ENCODE measurements at places on chromosomes 4 and X.
A peak's percentile ranks its signal among the peaks of the same experiment; 100 is the strongest.

DNA sequence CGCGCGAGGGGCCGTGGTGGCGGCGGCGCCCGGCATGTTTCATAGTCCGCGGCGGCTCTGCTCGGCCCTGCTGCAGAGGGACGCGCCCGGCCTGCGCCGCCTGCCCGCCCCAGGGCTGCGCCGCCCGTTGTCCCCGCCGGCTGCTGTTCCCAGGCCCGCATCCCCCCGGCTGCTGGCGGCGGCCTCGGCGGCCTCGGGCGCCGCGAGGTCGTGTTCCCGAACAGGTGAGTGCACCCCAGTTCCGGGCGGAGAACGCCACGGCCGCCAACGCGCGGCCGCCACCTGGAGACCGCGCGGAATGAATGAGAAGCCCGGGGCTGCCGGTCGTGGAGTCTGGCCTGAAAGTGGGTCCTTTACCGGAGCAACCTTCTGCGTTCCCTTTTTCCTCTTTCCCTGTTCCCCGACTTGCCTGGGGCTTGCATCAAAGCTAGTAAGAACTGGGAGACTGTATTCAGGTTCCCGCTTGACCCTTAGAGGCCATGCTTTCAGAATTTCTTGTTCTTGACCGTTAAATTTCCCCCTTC, 429 bp downstream of the NOCT start:
- H3K4me3 ChIP-seq: peak overlapping the region; percentile 86
- DNase-seq: peak; percentile 84
- H3K27me3 ChIP-seq: no peaks in the 10 kb centered on the region
- H3K4me1 ChIP-seq: peaks cover 56% of the 10 kb centered on the region
- H3K27ac ChIP-seq: peak overlapping the region; percentile 61

- H3K4me3 ChIP-seq: no peak overlapping the region
- no peak for DNase-seq
- no peaks in the 10 kb centered on the region for H3K36me3 ChIP-seq
- H3K27me3 ChIP-seq: no peaks in the 10 kb centered on the region
- no peak overlapping the region for H3K27ac ChIP-seq
These were observed 109.9 kb upstream of the DUSP21 start for GRCh38 chrX:44733931-44734330.

DNA sequence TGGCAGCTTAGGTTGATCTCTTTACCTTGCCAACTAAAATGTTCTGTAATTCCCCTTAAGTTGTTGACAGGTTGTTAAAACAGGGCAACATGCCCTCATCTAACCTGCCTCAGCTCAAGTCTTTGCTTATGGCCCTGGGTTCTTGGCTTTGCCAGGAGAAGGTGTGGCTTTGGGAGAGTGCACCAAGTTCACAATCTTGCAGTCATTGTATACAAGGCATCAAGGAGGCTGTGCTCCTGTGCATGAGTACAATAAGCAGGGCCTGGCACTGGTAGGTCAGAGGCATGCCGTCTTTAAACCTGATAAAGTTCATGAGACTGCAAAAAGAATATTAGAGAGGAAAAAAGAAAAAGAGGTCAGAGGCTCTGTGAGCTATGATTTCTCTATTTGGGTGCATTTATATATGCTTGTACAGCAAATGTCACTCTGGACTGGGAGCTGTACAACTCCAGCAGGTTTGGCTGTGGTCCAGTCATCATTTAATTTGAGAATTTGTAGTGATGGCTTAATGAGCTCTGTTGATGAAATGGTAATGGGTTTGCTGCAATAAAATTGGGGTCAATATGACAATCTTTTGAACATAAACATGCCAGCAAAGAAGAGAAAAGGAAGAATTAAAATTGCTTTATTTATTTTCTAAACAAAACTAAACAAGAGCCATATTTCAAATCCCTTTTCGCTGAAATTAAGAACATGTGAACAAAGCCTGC, 30.3 kb downstream of the AREG start:
- H3K27me3 ChIP-seq: no peaks in the 10 kb centered on the region
- H3K4me1 ChIP-seq: no peaks in the 10 kb centered on the region
- no peak overlapping the region for H3K27ac ChIP-seq
- no peaks in the 10 kb centered on the region for H3K36me3 ChIP-seq

DNA sequence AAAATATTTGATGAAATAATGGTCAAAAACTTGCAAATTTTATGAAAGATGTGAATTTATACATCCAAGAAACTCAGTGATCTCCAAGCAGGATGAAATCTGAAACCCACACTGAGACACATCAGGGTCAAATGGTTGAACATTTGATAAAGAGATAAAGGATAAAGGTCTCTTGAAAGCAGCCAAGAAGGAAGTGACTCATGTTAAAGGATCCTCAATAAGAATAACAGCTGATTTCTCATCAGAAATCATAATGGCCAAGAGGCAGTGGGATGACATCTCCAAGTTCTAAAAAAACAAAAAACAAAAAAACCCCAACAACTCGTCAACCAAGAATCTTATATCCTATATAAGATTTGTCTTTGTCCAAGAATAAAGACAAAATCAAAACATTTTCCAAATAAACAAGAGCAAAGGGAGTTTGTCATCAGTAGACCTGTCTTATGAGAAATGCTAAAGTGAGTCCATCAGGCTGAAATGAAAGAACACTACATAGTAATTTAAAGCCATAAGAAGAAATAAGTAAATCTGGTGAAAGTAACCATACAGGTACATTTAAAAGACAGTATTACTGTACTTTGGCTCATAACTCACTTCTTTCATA, 121.7 kb downstream of the PDS5A start:
- H3K36me3 ChIP-seq: peaks cover 34% of the 10 kb centered on the region
- H3K4me1 ChIP-seq: no peaks in the 10 kb centered on the region
- DNase-seq: no peak
- no peak overlapping the region for H3K4me3 ChIP-seq

GRCh38 chrX:135435139-135435922, 13.6 kb downstream of the SMIM10L2A start:
- H3K27me3 ChIP-seq: no peaks in the 10 kb centered on the region
- no peak overlapping the region for H3K4me3 ChIP-seq
- H3K4me1 ChIP-seq: no peaks in the 10 kb centered on the region
- H3K27ac ChIP-seq: no peak overlapping the region

DNA sequence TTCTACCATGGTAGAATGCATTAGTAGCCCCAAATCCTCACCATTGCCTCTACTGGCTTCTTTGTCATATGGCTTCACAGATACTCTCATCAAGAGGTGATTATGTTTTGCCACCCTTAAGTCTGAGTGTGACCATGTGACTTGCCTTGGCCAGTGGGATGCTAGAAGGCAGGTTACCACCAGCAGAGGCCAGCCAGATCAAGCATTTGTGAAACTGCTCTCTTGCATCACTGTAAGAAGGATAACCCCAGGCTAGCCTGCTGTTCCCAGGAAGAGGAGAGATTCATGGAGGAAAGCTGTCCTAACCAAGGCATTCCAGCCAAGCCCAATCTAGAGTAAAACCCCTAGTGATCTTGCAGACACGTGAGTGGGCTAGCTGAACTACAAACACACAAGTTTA, 46.8 kb downstream of the USP46 start:
- H3K4me3 ChIP-seq: no peak overlapping the region
- H3K27ac ChIP-seq: no peak overlapping the region
- H3K4me1 ChIP-seq: peaks cover 4% of the 10 kb centered on the region
- no peak for DNase-seq
- peaks cover 25% of the 10 kb centered on the region for H3K36me3 ChIP-seq

DNA sequence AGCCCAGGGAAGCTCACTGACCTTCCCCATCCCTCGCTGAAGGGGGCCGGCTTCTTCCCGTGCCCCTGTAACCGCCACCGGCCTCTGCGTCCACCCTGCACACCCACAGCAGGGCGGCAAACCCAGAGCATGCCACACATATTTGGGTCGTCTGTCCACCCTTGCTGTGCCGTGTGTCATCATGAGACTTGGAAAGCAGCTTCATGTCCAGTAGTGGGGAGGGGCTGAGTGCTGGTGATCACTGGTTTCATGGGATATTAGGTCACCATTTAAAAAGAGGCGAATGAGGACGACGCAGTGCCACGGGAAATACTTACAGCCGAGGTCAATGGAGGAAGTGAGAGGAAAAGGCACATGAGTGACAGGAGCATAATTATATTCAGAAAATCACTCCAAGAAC, 74.8 kb downstream of the HTRA3 start:
- H3K36me3 ChIP-seq: no peaks in the 10 kb centered on the region
- no peak for DNase-seq
- no peak overlapping the region for H3K4me3 ChIP-seq
- H3K4me1 ChIP-seq: no peaks in the 10 kb centered on the region

GRCh38 chrX:4435905-4436304, 722.5 kb upstream of the PRKX start:
- no peak for DNase-seq
- no peaks in the 10 kb centered on the region for H3K27me3 ChIP-seq
- no peak overlapping the region for H3K4me3 ChIP-seq
- no peak overlapping the region for H3K27ac ChIP-seq
- H3K4me1 ChIP-seq: no peaks in the 10 kb centered on the region

GRCh38 chr4:90443231-90443630, 316.0 kb downstream of the CCSER1 start:
- no peak for DNase-seq
- no peaks in the 10 kb centered on the region for H3K36me3 ChIP-seq
- no peak overlapping the region for H3K4me3 ChIP-seq
- no peak overlapping the region for H3K27ac ChIP-seq
- H3K27me3 ChIP-seq: no peaks in the 10 kb centered on the region

DNA sequence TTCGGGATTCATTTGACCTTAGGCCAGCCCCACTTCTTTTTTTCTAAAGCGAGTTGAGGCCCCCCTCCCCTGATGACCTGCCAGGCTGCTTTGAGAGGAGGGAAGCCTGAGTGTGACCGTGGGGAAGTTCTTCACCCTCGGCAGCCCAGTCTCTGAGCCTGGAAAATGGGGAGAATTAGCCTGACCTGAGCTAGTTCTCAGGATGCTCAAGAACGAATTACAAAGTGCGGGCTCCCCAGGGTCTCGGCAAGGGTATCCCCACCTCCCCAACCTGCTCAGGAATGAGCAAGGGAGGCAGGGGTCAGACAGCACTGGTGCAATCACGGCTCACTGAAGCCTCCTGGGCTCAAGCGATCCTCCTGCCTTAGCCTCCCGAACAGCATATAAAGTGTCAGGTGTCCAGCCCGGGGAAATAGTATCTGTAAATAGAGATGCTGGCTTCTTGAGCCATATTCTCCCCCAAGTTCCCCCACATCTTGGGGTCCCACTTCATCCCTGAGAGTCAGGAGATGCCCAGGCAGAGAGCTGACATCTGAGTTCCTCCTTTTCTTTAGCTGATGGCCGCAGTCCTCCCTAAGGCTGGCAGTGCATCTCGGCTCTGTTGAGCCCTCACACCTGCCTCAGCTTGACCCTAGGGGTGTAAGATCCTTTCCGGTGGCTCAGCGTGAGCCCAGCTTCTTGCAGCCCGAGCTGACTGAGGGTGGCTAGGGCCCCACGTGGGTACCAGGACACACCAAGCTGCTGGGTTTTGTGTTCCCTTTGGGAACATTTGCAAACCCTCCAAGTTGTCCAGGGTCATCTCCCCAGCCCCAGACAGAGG, 1.6 kb downstream of the DUSP9 start:
- no peak for DNase-seq
- no peak overlapping the region for H3K4me3 ChIP-seq
- H3K27ac ChIP-seq: no peak overlapping the region
- H3K4me1 ChIP-seq: no peaks in the 10 kb centered on the region

GRCh38 chr4:3286335-3287175, 6.3 kb upstream of the RGS12 start:
- peaks cover 12% of the 10 kb centered on the region for H3K4me1 ChIP-seq
- H3K27me3 ChIP-seq: no peaks in the 10 kb centered on the region
- H3K36me3 ChIP-seq: no peaks in the 10 kb centered on the region
- H3K27ac ChIP-seq: no peak overlapping the region

DNA sequence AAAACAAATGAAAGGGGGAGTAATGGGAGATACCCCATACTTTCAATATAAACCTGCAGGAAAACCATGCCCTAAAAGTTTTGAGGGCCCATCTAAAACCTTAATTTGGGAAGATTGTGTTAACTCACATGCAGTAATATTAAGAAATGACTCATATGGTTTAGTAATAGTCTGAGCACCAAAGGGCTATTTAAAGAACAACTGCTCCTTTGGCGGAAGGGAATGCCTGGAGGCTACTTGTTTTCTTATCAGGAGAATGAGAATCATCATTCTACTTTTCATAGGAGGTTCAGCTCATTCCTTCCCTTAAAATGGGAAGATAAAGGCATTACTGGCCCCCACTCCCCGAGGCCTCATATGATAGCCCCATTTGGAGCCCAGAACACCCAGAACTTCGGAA, 47.6 kb downstream of the SPIN3 start:
- H3K36me3 ChIP-seq: no peaks in the 10 kb centered on the region
- no peak overlapping the region for H3K4me3 ChIP-seq
- no peak for DNase-seq
- no peak overlapping the region for H3K27ac ChIP-seq
- no peaks in the 10 kb centered on the region for H3K4me1 ChIP-seq

DNA sequence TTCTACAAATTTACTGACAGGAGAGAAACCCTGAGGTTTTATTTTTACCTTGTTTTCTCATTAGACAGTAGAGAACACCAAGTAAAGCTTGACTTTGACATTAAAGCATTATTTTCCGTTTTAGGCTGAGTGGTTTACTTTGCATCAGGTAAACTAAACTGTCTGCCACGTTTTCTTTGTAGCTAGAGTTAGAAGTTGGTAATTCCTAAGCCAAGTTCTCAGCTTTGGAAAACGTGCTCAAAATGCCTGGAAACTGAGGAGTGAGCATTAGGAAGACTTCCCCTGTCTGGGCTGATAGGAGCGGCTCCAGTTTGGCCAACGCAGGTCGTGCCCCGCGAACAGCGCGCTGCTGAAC, 819 bp downstream of the PDLIM3 start:
- no peaks in the 10 kb centered on the region for H3K4me1 ChIP-seq
- no peaks in the 10 kb centered on the region for H3K27me3 ChIP-seq

DNA sequence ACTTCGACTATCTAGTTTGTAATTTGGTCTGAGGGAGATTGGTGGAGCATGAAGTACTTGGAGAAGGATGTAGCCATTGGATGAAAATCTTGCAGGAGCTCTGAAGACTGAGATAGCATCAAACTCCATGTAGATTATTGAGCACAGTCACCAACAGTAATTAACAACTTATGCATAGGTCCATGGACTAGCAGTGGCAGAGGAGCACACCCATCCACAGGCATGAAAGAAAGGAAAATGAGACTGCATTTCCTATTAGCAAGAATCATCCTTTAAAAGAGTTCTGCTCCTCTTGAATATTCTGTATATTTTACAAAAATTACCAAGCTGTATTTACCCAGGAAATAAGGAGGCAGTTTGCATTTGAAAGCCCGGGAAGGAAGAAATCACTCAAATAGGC, 529.4 kb upstream of the ACTRT1 start:
- DNase-seq: no peak
- no peaks in the 10 kb centered on the region for H3K4me1 ChIP-seq
- H3K4me3 ChIP-seq: no peak overlapping the region
- no peaks in the 10 kb centered on the region for H3K27me3 ChIP-seq

GRCh38 chrX:135477576-135477975, 42.9 kb upstream of the INTS6L start:
- no peaks in the 10 kb centered on the region for H3K27me3 ChIP-seq
- H3K4me3 ChIP-seq: no peak overlapping the region
- DNase-seq: peak; percentile 71
- H3K4me1 ChIP-seq: no peaks in the 10 kb centered on the region
- H3K36me3 ChIP-seq: no peaks in the 10 kb centered on the region
- H3K27ac ChIP-seq: no peak overlapping the region

GRCh38 chr4:143391261-143391660, 54.6 kb downstream of the GAB1 start:
- no peak overlapping the region for H3K4me3 ChIP-seq
- DNase-seq: no peak
- no peaks in the 10 kb centered on the region for H3K36me3 ChIP-seq
- no peak overlapping the region for H3K27ac ChIP-seq

GRCh38 chr4:4831825-4832224, 27.6 kb upstream of the MSX1 start:
- no peak overlapping the region for H3K27ac ChIP-seq
- H3K4me3 ChIP-seq: no peak overlapping the region
- no peaks in the 10 kb centered on the region for H3K36me3 ChIP-seq
